ENCODE measurements at places on chromosomes 3 and 15. TPM values are rescaled to one million over a fixed set of nuclear protein-coding genes. Genes with fewer than 3 reads are reported as not detected.

DNA sequence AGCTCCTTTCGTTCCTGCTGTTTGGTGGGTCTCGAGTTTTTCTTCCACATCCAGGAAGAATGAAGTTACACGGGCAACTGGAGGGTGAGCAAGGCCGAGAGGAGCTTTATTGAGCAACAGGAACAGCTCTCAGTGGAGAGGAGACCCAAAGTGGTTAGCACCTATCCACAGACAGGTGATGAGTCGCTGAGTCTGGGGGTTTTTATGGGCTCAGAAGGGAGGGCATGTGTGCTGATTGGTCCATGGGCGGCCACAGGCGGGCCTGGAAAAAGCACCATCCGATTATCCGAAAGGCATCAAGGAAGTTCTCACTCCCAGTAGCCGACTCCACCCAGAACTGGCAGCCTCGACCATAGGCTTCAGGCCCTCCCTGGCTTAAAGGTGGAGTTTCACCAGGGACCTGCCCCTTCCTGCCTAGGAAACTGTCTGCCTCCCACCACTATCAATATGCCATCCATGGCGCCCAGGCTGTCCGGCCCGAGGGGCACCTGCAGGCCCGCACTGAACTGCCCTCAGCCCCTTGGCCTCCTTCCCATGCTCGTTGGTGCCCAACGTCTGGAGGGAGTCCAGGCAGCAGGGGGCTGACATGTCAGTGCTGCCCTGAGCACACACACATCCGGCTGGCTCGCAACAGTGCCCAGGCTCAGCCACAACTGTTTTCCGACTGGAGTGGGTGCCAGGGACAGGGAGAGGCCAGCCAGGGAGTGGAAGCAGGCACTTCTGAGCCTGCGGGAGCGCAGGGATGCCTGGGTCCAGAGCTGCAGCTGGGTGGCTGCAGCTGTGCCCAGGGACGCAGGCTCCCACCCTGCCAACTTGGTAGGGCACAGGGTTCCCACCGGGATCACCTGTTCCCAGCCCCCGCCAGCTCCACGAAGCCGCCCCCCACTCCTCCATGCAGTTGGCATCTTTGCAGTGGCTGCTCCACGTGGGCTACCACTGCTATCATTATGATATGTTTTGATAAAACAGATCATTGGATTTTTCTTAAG lies 170.2 kb downstream of the FNDC3B start:
- H3K36me3 ChIP-seq: no peaks in the 10 kb centered on the region
- H3K4me1 ChIP-seq: peaks cover 4% of the 10 kb centered on the region
- no peak overlapping the region for H3K27ac ChIP-seq
- H3K27me3 ChIP-seq: no peaks in the 10 kb centered on the region
- H3K4me3 ChIP-seq: no peak overlapping the region

SLC22A14 gene
- total RNA-seq: 0.44 TPM

DNA sequence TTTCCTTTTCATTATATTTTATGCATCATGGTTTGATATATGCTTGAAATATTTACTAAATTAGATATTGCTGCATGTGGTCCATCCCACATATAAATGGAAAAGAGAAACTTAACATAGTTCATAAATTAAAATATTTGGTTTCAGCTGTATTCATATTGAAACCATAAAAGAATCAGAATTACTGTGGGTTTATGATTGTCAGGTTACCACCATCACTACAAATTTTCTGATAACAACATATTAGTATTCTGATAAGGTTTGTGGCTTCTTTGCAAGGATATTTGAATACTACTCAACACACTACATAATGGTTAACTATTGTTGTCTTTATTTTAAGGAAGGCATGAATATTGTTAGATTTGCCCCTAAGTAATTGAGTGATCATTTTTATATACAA lies 235.5 kb downstream of the UBE2E2 start:
- no peaks in the 10 kb centered on the region for H3K4me1 ChIP-seq
- no peaks in the 10 kb centered on the region for H3K36me3 ChIP-seq
- no peak overlapping the region for H3K27ac ChIP-seq
- no peaks in the 10 kb centered on the region for H3K27me3 ChIP-seq
- no peak for DNase-seq
- no peak overlapping the region for H3K4me3 ChIP-seq

GRCh38 chr15:25136119-25136518 lies 181.3 kb downstream of the SNRPN start:
- H3K4me3 ChIP-seq: no peak overlapping the region
- no peak for DNase-seq
- H3K4me1 ChIP-seq: no peaks in the 10 kb centered on the region
- no peak overlapping the region for H3K27ac ChIP-seq
- no peaks in the 10 kb centered on the region for H3K27me3 ChIP-seq

GRCh38 chr3:73036694-73037591 lies 24.5 kb upstream of the EBLN2 start:
- no peak for DNase-seq
- no peak overlapping the region for H3K4me3 ChIP-seq
- no peak overlapping the region for H3K27ac ChIP-seq
- H3K36me3 ChIP-seq: no peaks in the 10 kb centered on the region

DNA sequence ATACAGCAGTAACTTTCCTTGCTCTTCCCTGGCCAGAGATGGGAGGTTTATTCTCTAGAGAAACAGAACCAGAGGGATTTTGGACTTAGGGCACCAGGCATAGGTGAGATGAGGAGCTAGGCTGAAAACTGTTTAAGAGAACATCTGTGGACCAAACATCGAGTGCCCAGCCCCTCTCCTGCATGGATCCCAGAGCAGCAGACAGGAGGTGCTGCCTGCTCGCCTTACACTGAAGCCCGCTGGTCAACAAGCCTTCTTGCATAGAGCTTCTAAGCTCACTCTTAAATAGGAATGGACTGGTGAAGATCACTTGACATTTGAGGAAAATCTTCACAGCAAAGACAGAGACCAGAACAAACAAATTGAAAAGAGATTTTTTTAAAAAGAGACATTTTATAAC lies 41.2 kb downstream of the PARP15 start:
- no peaks in the 10 kb centered on the region for H3K4me1 ChIP-seq
- no peak for DNase-seq
- no peaks in the 10 kb centered on the region for H3K36me3 ChIP-seq
- H3K27ac ChIP-seq: no peak overlapping the region
- H3K27me3 ChIP-seq: no peaks in the 10 kb centered on the region
- no peak overlapping the region for H3K4me3 ChIP-seq

DNA sequence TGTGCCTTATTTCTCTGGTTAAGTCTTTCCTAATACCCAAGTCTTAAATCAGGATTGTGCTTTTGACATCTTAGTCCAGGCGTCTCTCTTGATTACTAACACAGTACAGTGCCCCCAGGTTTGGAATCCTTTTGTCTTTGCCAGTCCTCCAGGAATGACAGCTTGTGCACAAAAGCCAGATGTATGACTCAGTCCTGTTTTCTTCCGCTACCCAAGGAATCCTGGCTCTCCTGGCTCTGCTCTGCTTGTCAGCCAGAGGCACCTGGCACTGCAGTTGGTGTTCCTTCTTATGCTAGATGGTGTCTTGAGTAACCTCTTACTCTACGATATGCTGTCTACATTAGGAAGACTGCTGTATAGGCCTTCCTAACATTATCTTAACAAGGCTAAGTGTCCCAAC lies 728.2 kb upstream of the NECTIN3 start:
- no peak overlapping the region for H3K27ac ChIP-seq
- no peaks in the 10 kb centered on the region for H3K27me3 ChIP-seq
- no peak overlapping the region for H3K4me3 ChIP-seq
- no peaks in the 10 kb centered on the region for H3K36me3 ChIP-seq

- H3K4me1 ChIP-seq: peaks cover 10% of the 10 kb centered on the region
- H3K27ac ChIP-seq: peak overlapping the region; percentile 91
- peak; percentile 80 for DNase-seq
- H3K27me3 ChIP-seq: no peaks in the 10 kb centered on the region
- H3K4me3 ChIP-seq: peak overlapping the region; percentile 71
Observed at GRCh38 chr15:63601704-63602185, 4.6 kb downstream of the FBXL22 start.

DNA sequence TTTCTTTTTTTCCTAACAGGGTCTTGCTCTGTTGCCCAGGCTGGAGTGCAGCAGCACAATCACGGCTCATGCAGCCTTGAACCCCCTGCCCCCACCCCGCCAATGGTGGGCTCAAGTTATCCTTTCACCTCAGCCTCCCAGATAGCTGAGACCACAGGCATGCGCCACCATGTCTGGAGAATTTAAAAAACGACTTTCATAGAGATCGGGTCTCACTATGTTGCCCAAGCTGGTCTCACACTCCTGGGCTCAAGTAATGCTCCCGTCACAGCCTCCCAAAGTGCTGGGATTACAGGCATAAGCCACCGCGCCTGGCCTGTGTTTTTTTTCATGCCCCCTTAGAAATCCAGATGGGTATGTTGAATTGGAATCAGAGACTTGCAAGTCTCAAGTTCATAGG lies 40.3 kb downstream of the ERICH6 start:
- no peak overlapping the region for H3K4me3 ChIP-seq
- no peaks in the 10 kb centered on the region for H3K4me1 ChIP-seq
- no peaks in the 10 kb centered on the region for H3K36me3 ChIP-seq

GRCh38 chr15:47429376-47429775 lies 287.9 kb upstream of the SEMA6D start:
- no peaks in the 10 kb centered on the region for H3K27me3 ChIP-seq
- H3K4me3 ChIP-seq: no peak overlapping the region
- no peaks in the 10 kb centered on the region for H3K36me3 ChIP-seq
- no peak overlapping the region for H3K27ac ChIP-seq
- DNase-seq: no peak

DNA sequence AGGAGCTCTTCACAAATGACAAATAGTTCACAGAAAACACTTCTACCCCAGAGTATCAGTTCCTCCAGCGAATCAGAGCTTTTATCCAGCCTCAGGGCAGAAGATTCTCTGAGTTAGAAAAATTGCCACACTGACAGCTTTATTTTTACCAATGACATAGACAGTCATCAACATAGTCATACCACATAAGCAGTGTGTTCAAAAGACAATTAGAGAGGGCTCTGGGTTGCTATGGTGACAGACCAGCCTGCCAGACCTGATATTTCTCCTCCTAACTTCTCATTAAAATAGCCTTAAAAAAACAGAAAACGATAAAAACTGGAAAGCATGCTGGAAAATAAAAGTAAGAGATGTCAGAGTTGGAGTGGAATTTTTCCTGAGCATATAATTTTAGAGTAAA lies 45.9 kb upstream of the COL6A5 start:
- no peaks in the 10 kb centered on the region for H3K27me3 ChIP-seq
- H3K4me3 ChIP-seq: no peak overlapping the region
- H3K4me1 ChIP-seq: no peaks in the 10 kb centered on the region
- no peaks in the 10 kb centered on the region for H3K36me3 ChIP-seq
- no peak overlapping the region for H3K27ac ChIP-seq

SMCO1 gene
- not detected for total RNA-seq

GRCh38 chr3:115652738-115653137 lies 29.4 kb downstream of the GAP43 start:
- H3K4me3 ChIP-seq: no peak overlapping the region
- H3K36me3 ChIP-seq: no peaks in the 10 kb centered on the region
- no peaks in the 10 kb centered on the region for H3K27me3 ChIP-seq

GRCh38 chr3:194296454-194297263 lies 54.5 kb downstream of the CPN2 start:
- peaks cover 4% of the 10 kb centered on the region for H3K27me3 ChIP-seq
- no peak overlapping the region for H3K27ac ChIP-seq
- peak overlapping the region; percentile 8 for H3K4me3 ChIP-seq
- H3K4me1 ChIP-seq: no peaks in the 10 kb centered on the region
- H3K36me3 ChIP-seq: no peaks in the 10 kb centered on the region

SSR3 gene
- 134 TPM for total RNA-seq

- H3K4me1 ChIP-seq: no peaks in the 10 kb centered on the region
- H3K27ac ChIP-seq: no peak overlapping the region
- no peak for DNase-seq
- no peaks in the 10 kb centered on the region for H3K36me3 ChIP-seq
- H3K27me3 ChIP-seq: no peaks in the 10 kb centered on the region
- H3K4me3 ChIP-seq: no peak overlapping the region
Observed at GRCh38 chr3:72234391-72234790, 449.4 kb upstream of the PROK2 start.

GRCh38 chr3:69197922-69198530 lies 75.6 kb upstream of the LMOD3 start:
- no peaks in the 10 kb centered on the region for H3K4me1 ChIP-seq
- H3K4me3 ChIP-seq: no peak overlapping the region
- no peaks in the 10 kb centered on the region for H3K36me3 ChIP-seq
- peak overlapping the region; percentile 85 for H3K27ac ChIP-seq

GRCh38 chr3:69941439-69942176 lies 57.9 kb upstream of the SAMMSON start:
- H3K4me3 ChIP-seq: no peak overlapping the region
- no peaks in the 10 kb centered on the region for H3K4me1 ChIP-seq
- no peak for DNase-seq
- H3K36me3 ChIP-seq: no peaks in the 10 kb centered on the region

DNA sequence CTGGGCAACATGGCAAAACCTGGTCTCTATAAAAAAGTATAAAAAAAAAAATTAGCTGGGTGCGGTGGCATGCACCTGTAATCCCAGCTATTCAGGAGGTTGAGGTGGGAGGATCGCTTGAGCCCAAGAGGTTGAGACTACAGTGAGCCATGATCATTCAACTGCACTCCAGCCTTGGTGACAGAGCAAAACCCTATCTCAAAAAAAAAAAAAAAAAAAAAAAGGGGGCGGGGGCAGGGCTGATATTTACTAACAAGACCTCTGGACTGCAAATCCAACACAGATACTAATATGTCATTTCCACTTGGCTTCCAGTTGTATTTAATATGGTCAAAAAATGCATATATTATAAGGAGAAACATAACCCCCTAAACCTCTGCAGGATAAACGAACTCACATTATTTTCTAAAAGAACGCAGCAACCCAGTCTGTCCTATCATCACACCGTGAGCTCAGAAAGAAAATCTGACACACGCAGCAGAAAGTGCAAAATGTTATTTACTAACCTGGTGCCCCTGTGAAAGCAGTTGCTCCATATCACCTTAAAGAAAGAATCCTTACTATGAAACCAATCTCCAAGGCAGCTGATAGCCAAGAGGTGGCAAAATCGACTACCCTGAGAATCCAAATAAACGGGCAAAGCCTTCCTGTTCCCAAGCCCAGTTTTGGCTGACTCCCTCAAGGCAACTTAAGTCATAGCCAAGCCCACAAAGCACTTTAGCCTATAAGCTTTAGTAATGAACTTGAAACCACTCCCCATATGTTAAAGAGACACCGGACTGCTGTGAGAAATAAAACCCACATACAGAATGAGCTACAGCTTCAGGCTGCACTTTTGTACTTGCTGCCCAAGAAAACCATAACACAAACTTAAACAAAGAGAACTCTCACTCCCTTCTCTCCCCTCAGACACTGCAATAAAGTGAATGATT lies 39.3 kb downstream of the PLD1 start:
- peak overlapping the region; percentile 34 for H3K4me3 ChIP-seq
- H3K27ac ChIP-seq: peak overlapping the region; percentile 58
- no peaks in the 10 kb centered on the region for H3K36me3 ChIP-seq
- DNase-seq: peak; percentile 67
- no peaks in the 10 kb centered on the region for H3K27me3 ChIP-seq
- no peaks in the 10 kb centered on the region for H3K4me1 ChIP-seq

GRCh38 chr3:127035677-127036076 lies 52.8 kb downstream of the PLXNA1 start:
- H3K4me3 ChIP-seq: no peak overlapping the region
- peak overlapping the region; percentile 82 for H3K27ac ChIP-seq
- DNase-seq: peak; percentile 91
- H3K27me3 ChIP-seq: no peaks in the 10 kb centered on the region
- H3K4me1 ChIP-seq: peaks cover 26% of the 10 kb centered on the region
- H3K36me3 ChIP-seq: no peaks in the 10 kb centered on the region

- H3K27ac ChIP-seq: no peak overlapping the region
- no peaks in the 10 kb centered on the region for H3K4me1 ChIP-seq
- no peaks in the 10 kb centered on the region for H3K27me3 ChIP-seq
Observed at GRCh38 chr3:107063351-107063750, 313.9 kb upstream of the CCDC54 start.

GRCh38 chr3:40502034-40502433 lies 3.8 kb upstream of the ZNF620 start:
- H3K27me3 ChIP-seq: no peaks in the 10 kb centered on the region
- H3K4me1 ChIP-seq: peaks cover 3% of the 10 kb centered on the region
- H3K27ac ChIP-seq: no peak overlapping the region
- DNase-seq: no peak
- no peaks in the 10 kb centered on the region for H3K36me3 ChIP-seq
